ENCODE measurements at places on chromosomes 5 and 9.

GRCh38 chr5:12865529-12865928, 961.3 kb upstream of the CTNND2 start:
- DNase-seq, result no peak

DNA sequence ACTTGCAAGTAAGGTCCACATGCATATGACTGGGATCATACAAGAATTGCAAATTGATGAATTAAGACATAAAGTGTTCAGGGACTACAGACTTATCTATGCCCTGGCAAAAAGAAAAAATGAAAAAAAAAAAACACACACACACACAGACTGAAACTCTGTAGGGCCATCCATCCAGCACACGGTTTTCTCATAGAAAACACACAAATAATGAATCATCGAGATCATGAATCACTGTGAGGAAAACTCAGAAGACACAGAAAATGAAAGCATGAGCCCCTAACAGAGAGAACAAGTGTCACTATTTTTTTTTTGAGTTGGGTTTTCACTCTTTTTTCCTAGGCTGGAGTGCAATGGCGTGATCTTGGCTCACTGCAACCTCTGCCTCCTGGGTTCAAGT, 185.2 kb downstream of the IRX2 start:
- DNase-seq, result no peak

DNA sequence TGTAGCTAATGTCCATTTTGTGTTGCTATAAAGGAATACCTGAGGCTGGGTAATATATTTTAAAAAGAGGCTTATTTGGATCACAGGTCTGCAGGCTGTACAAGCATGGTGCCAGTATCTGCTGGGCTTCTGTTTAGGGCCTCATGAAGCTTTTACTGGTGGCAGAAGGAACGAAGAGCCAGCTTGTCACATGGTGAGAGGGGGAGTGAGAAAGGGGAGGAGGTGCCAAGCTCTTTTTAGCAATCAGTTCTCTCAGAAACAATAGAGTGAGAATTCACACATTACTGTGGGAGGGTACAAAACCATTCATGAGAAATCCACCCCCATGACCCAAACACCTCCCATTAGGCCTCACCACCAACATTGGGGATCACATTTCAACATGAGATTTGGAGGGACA, 340.9 kb downstream of the RASEF start:
- no peak for DNase-seq

DNA sequence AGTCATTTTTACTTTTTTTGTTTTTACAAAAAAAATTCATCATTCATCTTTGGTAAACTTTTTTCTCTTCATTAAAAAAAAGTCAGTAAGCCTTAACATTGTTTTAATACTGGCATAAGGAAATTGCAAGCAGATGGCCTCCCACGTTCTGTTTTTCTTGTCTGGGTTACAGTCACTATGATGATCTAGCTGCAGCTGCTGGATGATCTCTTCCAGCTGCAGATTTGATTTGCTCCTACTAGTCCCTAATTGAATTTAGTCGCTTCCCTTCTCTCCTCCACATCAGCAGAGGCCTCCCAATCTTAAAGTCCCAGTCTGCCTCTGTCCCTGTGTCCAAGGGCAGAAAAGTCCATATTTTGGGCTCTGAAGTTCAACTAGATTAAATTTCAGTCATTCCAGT, 106.8 kb upstream of the PTGER4 start:
- DNase-seq, result no peak

DNA sequence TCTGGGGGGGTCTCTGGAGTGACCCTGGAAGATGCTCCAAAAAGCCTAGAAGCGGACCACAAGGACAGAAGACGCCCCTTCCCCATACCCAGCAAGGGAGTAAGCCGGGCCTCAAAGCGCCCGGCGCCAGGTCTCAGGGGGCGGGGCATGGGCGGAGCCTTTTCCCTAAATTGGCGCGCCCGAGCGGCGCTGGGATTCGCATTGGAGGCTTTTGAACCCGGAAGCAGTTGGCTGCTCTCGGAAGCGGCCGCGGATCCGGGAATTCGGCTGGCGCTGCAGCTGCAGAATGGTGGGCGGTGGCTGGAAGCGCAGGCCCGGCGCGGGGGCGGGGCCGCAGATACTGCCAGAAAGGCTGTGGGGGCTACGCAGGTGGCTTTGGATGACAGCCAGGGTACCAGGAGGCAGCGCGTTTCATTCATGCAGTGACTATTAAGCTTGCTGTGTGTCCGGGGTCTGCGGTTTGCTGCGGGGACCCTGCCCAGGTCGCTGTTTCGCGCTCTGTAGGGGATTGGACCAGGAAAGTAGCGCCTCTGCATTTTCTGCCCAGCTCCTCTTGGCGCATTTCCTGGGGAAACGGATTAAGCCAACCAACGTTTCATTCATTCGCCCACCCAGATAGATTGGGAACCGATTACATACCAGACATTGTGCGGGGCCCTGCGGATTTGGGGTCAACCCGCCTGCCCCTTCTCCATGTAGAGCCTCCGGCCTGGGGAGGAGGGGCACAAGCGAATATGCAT, 83.0 kb upstream of the FREM1 start:
- DNase-seq, result peak; percentile 59

DNA sequence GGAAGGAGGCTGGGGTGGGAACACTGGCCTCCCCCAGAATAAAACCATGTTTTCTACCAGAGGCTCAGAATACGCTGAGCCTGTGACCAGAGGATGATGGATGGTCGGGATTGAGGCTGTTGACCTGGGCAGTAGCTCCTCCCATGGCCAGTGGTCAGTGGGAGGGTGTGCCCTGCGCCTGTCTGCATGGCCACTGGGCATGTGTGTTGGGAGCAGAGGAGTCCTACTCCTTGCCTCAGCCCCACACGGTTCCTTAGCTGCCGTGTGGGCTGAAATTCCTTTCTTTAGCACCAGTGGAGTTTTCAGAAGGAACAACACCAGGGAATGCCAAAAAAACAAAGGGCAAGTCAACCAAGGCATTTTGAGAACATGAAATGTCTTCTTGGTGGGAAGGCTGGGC, 8.5 kb upstream of the RMND5B start:
- no peak for DNase-seq

DNA sequence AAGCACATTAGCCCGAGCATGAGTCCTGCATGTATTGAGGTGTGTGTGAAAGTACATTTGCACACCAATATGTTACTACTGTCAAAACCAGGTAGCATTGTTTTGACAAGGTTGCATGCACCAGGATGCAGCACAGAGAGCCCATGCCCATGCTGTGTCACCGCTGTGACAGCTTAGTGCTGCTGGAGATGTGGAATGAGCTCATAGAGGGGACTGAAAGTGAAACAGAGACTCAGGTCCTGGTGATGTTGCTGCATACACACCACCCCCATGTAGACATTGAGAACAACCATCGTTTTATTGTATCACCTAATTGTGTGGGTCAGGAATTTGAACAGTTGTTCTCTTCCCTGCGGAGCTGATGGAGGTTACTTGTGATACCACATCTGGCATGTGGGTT, 53.0 kb downstream of the GADD45G start:
- peak; percentile 18 for DNase-seq

GRCh38 chr5:150616024-150616470, 24.4 kb upstream of the SYNPO start:
- DNase-seq, result no peak

DNA sequence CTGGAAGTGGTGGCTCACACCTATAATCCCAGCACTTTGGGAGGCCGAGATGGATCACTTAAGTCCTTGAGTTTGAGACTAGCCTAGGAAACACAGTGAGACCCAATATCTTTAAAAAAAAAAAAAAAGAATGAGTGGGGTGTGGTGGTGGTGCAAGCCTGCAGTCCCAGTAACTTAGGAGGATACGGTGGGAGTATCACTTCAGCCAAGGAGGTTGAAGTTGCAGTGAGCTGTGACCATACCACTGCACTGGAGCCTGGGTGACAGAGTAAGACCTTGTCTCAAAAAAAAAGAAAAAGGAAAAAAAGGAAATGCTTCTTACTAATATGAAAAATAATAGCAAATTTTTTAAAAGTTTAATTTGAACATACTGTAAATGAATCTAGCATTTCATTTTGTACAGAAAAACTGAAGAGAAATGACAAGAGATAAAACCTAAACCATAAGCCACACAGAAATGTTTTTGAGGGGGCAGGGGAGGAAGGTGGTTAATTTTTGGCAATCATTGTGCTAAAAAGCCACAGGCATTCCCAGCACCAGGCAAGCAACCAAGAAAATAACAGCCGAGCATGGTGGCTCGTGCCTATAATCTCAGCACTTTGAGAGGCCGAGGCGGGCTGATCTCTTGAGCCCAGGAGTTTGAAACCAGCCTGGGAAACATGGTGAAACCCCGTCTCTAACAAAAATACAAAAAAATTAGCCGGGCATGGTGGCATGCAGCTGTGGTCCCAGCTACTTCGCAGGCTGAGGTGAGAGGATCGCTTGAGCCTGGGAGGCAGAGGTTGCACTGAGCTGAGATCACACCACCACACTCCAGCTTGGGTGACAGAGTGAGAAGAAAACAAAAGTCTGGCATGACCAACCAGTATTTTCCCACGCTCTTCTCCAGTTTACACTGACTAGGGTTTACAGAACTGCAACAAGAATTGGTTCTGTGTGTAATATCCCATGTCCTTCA, 114.5 kb upstream of the NR5A1 start:
- DNase-seq, result no peak

DNA sequence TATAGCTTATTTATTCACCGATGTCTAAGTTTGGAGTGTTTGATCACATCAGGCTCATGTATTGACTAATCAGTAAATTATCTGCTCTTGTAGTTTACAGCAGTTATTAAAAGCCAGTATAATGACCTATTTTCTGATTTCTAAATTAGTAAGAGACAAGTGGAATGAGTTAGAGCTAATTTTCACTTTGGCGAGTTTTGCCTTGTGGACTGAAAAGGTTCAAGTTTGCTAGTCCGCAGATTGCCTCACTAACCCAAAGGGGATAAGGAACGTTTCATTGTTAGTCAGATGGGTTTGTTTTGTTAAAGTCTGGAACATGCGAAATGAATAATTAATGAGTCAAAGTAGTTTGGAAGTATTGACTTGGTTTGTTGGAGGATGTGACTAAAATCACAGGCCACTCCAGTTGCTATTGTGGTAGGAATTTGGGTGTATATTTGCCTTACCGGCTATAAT, 40.1 kb downstream of the SMARCA2 start:
- DNase-seq, result no peak

DNA sequence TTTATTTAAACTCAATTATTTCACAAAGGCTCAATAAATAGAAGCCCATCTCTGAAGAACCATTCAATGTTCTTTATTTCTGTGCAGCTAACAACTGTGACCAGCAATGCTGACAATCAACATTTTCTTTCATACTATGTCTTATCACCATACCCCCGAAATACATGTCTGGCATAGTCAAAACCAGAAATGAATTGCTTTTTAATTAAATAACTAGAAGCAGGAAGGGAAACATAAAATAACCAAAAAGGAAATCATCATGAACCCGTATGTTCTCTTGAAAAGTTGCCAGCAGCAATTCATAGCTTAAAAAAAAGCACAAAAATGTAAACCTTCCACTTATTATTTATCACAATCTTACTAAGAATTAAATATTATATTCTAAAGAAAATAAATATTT, 212.4 kb downstream of the TMEM232 start:
- no peak for DNase-seq

DNA sequence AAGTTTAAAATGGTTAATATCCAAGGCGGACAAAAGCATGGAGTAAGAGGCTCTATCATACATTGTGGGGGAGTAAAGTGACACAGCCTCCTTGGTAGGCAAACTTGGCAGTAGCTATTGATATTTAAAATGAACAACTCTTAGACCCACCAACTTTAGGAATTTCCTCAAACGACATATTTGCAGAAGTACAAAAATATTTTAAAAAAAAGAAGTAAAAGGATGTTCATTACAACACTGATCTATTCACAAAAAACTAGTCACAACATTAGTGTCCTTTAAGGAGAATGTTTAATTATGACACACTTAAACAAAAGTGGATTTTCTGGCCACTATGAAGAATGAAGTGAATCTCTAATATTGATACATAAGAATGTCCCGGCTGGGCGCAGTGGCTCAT, 1.7 kb downstream of the ALG2 start:
- DNase-seq, result no peak

DNA sequence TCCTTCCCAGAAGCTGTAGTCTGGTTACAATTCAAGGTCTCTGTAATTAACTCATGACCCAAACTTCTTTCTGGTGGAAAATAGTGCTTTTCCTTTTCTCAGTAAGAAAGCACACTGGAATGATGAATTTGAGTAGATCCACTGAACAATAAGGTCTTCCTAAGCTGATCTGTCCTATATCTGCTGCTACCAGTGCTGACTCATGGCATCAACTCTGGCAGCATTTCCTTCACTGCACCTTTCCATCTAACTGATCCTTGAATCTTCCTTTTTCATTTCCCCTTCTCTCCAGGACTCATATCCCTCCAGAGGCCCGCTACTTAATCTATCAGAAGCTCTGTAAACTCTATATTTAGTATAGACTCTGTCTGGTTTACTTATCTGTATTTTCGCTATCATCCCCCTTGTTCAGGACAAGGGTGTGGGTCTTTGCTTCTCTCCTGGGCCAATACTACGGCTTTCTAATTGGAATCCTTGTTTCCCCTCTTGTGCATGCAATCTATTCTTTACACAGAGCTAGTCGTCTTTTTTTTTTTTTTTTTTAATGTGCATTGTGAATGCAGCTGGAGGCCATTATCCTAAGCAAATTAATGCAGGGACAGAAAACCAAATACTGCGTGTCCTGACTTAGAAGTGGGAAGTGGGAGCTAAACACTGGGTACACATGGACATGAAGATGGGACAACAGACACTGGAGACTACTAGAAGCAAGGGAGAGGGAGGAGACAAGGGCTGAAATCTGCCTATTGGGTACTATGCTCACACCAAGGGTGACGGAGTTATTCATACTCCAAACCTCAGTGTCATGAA, 192.2 kb upstream of the RPS23 start:
- no peak for DNase-seq

DNA sequence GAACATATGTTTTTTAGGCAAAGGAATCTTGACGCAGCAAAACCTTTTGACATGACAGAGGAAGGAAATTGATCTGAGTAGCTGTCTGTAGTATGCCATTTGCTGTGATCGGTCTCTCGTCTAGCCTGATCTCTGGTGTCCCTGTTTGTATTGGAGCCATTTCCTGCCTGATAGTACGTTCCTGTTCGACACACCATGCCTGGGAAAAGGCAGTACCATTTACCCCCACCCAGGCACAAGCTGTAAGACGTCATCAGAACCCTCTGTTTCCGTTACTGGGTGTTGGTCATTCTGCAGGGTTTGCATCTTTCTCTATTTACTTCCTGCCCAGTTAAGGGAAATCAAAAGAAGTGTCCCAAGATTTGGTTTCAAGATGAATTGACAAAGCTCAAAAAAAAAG, 129.7 kb downstream of the CEMIP2 start:
- DNase-seq, result no peak

DNA sequence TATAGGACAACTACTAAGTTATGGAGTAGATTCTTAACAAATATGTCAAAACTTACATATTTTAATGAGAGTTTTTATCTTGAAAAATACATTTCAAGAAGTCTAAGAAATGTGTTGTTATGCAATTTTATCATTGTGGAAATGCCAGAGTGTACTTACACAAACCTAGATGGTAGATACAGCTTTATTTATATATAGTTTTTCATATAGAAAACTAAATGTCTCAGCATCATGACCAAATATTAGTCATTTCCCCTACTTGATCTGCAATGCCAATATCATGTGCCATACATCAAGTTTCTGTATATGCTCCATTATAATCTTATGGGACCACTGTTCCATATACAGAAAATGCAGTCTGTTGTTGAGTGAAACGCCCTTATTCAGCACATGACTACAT, 28.7 kb downstream of the CAST start:
- no peak for DNase-seq
